ENCODE measurements at places on chromosomes 1 and 21.

DNA sequence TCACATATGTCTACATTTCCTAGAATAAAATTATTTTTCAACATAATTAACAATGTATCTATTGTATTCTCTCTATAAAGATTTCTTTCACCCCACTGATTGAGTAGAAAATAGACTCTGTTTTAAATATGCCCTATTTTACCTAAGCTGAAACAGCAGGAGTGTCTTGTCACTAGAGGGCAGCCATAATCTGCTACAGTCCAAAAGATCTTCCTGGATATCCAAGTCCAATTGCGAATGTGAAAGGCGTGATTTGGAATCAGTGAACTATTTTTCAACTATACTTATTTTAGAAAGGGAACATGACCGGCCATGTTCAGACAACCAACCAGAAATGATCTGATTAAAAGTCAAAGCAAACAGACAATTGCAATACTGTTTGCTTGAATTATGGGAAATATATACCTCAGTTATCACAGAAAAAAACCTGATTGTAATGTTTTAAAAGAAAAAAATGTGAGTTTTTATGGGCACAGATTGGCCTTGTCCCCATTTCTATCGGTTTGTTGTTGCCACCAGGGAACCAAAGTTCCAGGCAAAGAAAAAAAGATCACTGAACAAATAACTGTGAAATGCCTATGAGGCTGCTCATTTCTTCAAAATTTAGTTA lies 1211.0 kb upstream of the ADGRL4 start:
- ATAC-seq: no peak

GRCh38 chr1:194437135-194437534 lies 1250.7 kb upstream of the B3GALT2 start:
- peak; percentile 16 for ATAC-seq

GRCh38 chr1:88058205-88058604 lies 625.9 kb upstream of the PKN2 start:
- no peak for ATAC-seq

GRCh38 chr21:29296446-29296845 lies 2.3 kb upstream of the BACH1 start:
- ATAC-seq: no peak

DNA sequence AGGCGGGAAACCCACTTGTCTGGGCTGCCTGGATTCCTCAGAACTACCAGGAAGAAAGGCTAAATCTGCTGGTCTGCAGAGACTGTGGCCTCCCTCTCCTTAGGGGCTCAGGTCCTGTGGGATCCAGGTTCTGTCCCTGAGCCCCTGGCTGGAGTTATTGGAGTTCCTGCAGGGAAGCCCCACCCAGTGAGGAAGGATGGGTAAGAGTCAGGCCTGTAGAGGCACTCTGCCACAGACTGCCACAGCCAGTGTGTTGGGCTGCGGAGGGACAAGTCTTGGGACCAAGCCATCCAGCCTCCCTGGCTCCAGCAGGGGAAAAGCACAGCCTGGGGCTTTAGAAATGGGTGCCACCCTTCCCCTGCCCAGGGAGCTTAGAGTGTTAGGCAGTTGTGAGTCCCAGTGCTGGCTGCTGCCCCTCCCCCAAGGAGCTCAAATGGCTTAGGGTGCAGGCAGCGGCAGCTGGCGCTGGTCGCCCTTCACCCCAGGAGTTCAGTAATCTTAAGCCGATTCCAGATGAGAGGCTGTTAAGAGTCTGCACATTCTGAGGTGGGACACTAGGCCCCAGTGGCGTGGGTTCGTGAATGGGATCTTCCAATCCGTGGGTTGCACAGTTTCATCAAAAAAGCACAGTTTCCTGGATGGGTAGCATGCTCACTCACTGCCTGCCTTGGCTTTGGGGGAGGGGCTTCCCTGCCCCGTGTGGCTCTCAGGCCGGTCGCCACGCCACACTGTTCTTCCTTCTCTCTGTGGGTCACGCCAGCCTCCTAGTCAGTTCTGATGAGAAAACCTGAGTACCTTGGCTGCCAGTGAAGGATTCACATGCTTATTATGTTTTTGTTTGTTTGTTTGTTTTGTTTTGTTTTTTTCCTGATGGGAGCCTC lies 57.6 kb upstream of the FMO3 start:
- no peak for ATAC-seq

- no peak for ATAC-seq
Measured at GRCh38 chr1:200774311-200774710, 35.6 kb downstream of the CAMSAP2 start.

DNA sequence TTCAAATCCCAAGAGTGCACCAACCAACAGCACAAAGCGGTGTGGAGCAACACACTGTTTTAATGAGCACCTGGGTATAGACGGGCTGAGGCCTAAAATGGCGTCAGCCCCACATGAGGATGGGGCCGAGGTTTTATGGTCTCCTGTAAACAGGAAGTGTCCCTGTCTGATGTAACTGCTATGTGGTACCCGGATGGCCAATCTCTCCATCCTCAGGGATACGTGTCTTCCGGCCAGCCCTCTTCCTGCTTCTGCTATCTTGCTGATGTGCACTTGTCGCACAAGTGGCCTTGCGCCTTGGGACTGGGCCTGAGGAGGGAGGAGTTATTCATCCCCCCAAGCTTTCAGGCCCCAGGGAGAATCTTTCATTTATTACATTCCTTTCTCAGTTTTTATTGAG lies 73.5 kb downstream of the CNST start:
- ATAC-seq: no peak

- ATAC-seq: no peak
Measured at GRCh38 chr1:18592368-18592767, 38.3 kb upstream of the PAX7 start.

- no peak for ATAC-seq
Measured at GRCh38 chr1:162497104-162497722, 405 bp upstream of the UHMK1 start.

DNA sequence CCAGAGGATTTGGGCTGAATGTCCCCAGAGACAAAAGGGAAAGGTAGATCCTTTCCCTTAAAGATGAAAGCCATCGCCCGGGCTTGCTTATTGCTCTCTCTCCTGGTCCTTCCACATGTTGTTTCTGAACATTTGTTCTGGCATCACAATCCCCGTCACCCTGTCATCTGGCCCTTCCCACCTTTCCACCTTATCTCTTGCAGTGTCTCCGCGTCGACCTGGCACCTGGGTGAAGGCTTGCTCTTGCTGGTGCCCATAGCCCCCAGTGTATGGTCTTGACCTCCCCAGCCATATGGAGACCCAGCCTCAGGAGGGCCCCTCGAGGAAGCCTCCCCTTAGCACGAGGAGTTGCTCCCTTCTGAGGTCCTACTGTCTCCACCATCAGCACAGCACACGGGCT lies 64.6 kb downstream of the ATP5PO start:
- no peak for ATAC-seq

DNA sequence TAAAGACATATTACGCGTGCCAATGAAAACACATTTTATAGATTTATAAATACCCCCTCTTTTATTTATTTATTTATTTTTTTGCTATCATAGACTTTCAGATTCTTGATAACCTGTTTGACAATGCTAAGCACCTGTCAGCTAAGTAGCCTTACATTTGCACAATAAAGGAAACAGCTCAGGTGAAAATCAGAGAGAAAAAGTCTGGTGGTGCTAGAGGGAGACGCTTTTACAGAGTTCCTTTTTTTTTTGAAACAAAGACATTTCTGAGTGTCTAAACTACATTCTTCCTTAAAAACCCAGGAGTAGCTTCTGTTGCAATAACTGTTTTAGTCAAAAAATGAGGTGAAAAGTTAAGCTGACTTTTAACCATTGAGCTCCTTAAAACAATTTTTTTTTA lies 1611.6 kb downstream of the NCAM2 start:
- no peak for ATAC-seq

GRCh38 chr21:45488931-45489721 lies 53.1 kb downstream of the SLC19A1 start:
- no peak for ATAC-seq

DNA sequence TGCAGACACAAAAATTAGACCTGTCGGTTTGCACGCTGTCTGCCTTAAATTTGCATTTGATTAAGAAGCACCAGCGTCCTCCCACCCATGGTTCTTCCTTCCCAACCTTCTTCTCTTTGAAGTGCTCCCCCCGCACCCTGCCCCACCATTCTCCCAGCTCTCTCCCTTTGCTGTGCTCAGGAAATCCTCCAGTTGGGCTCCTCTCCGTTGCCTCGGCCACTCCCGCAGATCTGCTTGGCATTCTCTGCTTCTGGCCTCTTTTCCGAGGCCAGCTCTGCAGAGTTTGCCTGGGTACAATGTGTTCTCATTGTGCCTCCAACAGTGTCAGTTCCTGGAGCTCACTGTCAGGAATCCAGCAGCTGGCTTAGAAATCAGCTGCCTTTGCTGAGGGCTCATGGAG lies 126.1 kb downstream of the NAV1 start:
- ATAC-seq: no peak
